ENCODE measurements at places on chromosomes 1 and 21.
A peak's percentile ranks its signal among the peaks of the same experiment; 100 is the strongest.

GRCh38 chr1:50349242-50349565, 74.0 kb downstream of the DMRTA2 start:
- no peak for DNase-seq

DNA sequence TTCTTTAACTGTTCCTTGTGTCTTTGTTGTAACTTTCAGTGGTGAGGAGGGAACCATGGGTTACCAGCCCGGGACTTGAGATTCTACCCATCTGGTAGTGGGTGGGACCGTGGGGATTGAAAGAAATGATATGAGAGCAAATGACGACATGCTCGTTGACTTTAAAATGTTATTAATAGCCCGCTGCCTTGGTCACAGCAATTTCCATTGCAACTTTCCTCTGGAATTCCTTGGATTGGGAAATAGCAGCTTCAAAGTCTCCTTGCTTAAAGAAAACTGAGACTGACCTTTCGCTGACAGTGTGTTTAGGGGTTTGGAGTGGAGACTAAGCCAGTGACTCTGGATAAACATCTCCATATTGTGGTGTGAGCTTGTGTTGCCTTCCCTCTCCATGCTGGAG, 44.2 kb upstream of the MARK1 start:
- no peak for DNase-seq

DNA sequence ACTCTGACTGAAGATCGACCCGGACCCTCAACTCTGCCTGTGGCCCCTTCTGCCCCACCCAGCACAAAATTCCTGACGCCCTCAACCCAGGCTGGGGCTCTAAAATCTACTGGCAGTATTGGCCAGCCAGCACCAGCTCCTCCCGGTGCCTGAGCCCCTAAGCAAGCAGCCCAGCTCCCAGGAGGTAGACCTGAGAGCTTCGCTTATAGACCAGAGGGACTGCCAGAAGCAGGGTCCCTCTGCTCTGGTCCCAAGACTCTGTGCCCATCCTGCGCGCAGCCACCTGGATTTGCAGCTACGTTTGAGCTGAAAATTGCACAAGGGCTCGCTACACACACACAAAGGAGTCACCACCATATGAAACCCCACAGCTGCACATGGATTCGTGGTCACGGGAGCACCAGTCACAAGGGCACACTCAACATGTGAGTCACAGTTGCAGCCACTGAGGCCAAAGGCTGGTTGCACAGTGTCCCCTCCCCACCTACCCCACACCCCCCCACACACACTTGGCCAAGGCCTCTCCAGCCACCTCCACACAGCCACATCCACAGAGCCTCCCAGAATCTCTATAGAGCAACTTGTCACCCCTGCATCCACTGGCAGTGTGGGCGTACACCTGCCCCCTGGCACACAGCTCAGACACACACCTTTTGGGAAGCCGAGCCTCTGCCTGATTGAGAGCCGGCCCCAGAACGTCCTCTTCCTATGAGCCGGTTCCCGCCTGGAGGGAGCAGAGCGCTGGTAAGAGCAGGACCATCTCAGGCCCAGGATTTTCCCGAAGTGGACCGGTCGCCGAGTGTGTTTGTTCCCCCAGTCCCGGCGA, 1.1 kb upstream of the DMBX1 start:
- no peak for DNase-seq

DNA sequence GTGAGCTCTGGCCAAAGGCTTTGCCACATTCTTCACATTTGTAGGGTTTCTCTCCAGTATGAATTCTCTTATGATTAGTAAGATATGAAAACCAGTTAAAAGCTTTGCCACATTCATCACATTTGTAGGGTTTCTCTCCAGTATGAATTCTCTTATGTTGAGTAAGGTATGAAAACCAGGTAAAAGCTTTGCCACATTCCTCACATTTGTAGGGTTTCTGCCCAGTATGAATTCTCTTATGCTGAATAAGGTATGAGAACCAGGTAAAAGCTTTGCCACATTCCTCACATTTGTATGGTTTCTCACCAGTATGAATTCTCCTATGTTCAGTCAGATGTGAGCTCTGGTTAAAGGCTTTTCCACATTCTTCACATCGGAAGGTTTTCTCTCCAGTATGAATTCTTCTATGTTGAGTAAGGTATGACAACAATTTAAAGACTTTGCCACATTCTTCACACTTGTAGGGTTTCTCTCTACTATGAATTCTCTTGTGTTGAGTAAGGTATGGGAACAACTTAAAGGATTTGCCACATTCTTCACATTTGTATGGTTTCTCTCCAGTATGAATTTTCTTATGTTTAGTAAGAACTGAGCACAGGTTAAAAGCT, 20.7 kb downstream of the ZNF695 start:
- DNase-seq = no peak

DNA sequence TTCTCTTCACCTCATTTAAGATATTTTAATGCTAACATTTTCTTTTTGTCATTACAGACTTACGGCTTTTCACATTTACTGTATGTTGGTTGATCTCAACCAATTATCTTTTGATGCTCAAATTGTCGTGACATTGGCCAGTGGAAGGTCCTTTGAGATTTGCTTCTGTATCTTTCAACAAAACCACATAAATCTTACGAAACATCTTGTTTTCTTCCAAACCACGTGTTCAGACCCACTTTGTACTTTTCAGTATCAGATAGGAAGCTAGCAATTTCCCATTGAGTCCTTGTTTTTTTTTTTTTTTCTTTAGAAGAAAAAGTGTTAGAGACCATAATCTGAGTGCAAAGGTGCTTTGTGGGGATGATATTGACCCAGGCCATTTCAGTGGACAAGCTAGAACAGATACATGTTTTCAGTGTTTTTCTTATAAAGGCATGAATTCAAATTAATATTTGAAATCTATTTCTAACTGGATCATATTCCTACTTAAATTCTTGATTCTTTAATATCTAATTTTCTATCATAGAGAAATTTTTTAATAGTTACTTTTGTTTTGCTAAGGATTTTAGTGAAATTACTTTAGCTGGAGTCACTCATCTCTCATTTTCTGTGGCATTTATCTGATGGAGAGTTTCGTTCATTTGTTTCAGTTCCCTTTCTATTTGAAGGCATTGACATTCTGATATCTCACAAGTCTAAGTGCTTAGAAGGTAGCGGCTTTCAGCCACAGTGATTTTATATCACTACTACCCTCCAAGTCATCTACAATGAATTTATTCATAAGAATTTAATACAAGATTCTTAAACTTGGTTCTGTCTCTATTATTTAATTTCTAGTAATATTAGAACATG, 26.7 kb downstream of the ATG4C start:
- DNase-seq = no peak

- peak; percentile 84 for DNase-seq
Measured at GRCh38 chr1:31374511-31375196, 1.8 kb upstream of the FABP3 start.

GRCh38 chr1:8142955-8143629, 117.0 kb upstream of the ERRFI1 start:
- DNase-seq = no peak

- peak; percentile 86 for DNase-seq
Measured at GRCh38 chr1:77170687-77171086, 48.5 kb downstream of the PIGK start.

- no peak for DNase-seq
Measured at GRCh38 chr1:12186679-12186985, 19.8 kb downstream of the TNFRSF1B start.

DNA sequence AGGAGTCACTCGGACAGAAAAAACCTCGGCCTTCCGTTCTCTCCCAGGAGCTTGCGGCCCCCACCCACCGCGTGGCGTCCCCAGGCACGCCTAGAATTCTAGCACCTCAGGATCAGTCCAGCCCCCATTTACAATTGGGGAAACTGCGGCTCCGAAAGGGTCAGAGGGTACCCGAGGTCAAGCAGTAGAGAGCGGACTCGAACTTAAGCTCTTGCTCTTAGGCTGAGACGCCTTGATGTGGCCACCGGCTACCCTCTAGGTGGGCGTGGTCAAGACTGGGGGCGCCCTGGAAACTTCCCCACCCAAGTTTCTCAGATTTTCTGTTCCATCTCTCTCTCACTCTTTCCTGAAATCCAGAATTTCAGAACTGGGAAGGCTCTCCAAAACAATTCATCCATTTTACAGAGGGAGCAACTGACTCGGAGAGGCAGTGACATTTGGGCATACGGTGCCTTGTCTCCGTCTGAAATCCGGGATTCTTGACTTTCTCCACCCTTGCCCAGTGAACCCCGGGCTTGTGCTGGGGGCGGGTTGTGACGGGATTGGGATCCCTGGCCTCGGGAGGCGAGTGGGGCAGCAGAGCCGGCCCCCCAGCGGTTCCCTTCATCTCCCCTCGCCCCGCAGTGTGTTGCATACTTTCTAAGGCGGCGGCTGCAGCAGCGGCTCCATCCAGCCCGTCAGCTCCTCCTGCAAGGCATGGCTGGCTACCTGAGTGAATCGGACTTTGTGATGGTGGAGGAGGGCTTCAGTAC, 777 bp downstream of the AZIN2 start:
- DNase-seq = no peak

DNA sequence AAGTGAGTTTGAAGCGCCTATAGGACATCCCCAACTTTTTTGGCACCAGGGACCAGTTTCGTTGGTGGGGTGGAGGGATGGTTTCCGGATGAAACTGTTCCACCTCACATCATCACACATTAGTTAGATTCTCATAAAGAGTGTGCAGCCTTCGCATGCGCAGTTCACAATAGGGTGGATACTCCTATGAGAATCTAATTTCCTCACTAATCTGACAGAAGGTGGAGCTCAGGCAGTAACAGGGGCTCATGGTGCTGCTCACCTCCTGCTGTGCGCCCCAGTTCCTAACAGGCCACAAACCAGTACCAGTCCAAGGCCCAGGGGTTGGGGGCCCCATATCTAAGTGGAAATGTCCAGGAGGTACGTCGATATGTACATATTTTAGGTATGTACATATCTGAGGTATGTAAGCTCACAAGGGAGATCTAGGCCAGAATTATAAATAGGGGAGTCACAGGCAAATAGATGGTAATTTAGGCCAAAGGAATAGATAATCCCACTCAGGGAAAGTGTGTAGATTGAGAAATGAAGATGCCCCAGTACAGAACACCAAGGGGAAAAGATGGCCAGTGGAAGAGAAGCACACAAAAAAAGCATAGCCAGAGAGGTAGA, 27.5 kb upstream of the RASAL2 start:
- DNase-seq = no peak

DNA sequence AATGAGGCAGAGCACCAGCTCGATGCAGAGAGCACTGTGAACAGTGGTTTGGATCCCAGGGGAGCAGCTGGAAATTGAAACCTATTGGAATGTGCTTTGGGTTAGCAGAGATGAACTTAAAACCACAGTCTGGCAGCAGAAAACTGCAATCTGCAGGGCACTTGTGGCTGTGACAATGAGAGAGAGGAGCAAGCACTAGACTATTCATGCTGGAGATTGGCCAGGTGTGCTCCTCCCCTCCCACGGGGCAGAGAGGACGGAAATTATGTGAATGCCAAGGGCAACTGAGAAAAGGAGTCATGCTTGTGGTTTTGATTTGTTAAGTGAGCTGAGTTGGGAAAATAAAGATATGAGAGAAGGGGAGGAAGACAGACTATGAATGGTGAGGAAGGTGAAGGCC, 38.1 kb downstream of the HSD3B2 start:
- DNase-seq = no peak

- no peak for DNase-seq
Measured at GRCh38 chr1:172530000-172530399, 3.0 kb upstream of the SUCO start.

DNA sequence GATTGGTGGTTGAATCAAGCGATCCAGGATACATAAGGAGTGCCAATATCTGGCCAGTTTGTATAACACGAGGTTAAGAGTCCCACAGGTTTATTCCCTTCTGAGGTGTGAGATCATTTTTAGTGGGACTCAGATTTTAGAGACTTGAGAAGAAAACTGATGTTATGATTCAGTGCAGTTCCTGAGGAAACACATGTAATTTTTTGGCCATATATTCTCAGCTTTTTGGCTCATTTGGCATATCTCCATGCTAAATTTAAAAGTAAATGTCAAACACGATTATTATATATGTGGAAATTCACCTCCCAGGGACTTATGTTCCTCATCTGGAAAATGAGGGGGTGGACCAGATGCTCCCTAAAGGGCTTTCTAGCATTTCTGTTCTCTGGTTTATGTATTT, 39.2 kb upstream of the SERBP1 start:
- no peak for DNase-seq

GRCh38 chr1:180020017-180020416, 65.4 kb downstream of the CEP350 start:
- no peak for DNase-seq

GRCh38 chr1:185348985-185349384, 31.9 kb upstream of the IVNS1ABP start:
- no peak for DNase-seq

DNA sequence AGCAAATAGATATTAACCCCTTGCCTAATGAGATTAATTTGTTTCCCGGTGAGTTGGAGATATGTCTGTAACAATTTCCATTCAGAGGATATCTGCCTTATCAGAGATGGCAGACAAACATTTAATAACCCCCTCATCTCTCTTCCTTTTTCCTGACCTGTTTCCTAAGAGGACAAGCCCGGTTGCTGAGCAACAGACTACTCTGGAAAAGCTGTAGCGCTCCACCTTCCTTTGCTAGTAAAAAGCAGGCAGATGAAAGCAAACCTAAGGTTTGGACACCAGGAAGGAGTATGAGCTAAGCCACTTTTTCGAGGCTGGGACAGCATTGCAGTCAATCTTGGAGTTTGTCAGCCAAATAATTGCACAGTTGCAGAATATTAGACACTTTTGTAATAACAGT, 82.4 kb downstream of the RGS21 start:
- no peak for DNase-seq

DNA sequence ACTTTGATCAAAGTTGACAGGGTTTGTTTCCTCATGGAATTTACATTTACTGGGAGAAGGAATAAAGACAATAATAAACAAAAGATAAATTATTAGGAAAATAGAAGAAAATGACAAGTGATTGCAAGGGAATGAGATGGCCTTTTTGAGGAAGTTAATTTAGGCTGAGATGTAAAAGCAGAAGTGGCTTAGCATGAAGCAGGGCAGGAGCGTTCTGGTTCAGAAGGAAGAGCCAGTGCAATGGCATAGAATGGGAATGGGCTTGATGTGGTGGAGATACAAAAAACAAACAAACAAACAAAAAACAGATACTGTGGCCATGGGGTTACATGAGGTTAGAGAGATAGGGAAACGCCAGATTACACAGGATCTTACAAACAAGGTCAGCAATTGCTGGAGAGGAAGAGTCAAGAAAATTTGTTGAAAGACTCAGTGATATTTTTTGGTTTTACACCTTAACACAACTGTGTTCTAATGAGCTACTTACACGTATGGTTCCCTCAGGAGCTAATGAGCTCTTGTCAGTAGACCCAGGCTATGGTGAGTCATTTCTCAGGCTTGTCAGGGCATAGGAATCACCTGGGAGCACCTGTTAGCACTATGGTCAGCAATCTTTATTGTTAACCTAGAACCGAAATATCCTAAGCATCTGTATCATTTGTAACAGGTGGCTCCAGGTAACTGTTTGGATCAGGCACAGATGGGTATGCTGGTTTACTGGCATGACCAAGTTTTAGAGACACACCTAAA, 8.7 kb upstream of the CADM3 start:
- DNase-seq = no peak

GRCh38 chr1:15295696-15296095, 48.7 kb downstream of the FHAD1 start:
- DNase-seq = no peak

- no peak for DNase-seq
Measured at GRCh38 chr1:221468546-221468945, 273.3 kb downstream of the DUSP10 start.

- no peak for DNase-seq
Measured at GRCh38 chr1:11749203-11749689, 12.7 kb upstream of the C1orf167 start.
